ENCODE measurements at places on chromosomes 1 and 21.

DNA sequence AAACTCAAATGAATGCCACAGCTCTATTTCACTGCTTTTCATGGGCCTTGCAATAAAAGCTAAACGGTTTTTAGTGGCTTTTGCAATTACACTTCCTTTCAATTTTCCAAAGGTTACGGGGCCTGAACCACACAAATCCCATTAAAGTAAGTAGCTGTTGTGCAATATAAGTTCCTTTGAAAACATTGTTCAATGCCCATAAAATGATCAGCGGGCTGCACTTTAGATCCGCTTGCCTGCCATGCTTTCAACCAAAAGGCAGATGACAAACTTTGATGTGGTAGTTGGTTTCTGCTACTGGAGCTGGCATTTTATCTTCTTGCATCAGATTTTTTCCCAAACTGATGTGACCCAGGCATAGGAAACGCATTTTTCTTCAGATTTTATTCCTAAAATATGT lies 50.2 kb downstream of the PRRX1 start:
- DNase-seq = no peak

DNA sequence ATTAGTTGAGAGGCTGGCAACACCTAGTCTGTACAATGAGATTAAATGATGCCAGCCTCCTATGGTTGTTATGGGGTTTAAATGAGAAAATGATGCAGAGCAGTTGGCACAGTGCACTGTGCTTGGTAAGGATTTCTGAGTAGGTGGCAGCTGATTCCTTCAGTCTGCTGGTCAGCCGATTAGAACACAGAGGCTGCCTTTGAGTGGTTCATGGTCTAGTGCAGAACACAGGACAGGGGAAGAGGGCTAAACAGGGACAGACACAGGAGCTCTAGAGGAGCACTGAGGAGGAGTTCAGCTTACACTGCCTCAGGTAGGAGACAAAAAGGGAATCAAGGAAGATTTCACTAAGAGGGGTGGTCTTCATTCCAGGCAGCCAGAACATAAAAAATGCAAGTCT lies 1.4 kb downstream of the TIE1 start:
- DNase-seq = no peak

- DNase-seq = no peak
Observed at GRCh38 chr1:160853754-160854153, 8.9 kb downstream of the CD244 start.

GRCh38 chr1:174957829-174958228 lies 41.9 kb upstream of the CACYBP start:
- DNase-seq = no peak

GRCh38 chr1:207871117-207871649 lies 39.7 kb downstream of the CD34 start:
- no peak for DNase-seq

- no peak for DNase-seq
Observed at GRCh38 chr1:185353124-185353523, 36.1 kb upstream of the IVNS1ABP start.

- no peak for DNase-seq
Observed at GRCh38 chr1:192994141-192994540, 65.0 kb downstream of the UCHL5 start.

DNA sequence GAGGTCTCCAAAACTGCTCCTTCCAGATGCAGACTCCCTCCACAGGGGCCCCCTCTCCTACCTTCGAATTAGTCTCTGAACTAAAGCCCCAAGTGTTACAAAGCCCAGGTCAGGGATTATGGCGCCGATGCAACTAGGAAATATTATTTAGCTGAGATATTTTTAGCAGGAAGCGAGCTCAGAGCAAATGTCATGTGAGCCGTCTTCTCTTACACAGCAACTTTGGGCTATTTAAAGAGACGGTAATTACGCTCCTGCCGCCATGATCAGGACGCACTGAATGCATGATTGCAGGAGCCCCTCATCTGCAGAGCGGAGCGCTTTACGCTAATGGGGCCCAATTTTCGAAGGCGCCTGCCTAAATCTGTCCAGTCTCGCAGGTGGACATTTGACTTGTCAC lies 55.3 kb upstream of the TARDBP start:
- no peak for DNase-seq

Data from activated CD4-positive, alpha-beta T cell treated with anti-CD3 and anti-CD28 coated beads, Interleukin-10, Interleukin-2, amounts not matched to agents 100 ng/mL and 50 ng/mL, durations not matched to agents 16 hours and 8 hours (primary cell).